Hematopoietic multipotent progenitor cell treated with erythropoietin and hydrocortisone succinate and interleukin-3 and kit ligand, for 6 days (in vitro differentiated cells): ENCODE measurements at places on chromosomes 2 and 18.

DNA sequence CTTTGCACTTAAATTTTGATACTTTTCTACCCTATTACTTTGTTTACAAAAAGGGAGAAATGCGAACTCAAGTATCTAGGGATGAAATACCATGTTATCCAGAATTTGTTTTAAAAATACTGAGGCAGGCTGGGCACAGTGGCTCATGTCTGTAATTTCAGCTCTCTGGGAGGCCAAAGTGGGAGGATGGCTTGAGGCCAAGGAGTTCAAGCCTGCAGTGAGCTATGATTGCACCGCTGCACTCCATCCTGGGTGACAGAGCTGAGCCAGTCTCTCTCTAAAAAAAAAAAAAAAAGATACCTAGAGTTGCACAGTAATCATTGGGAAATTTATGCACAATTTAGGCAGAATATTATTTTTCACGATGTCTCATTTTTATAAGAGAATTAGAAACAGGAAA is 12.4 kb upstream of the VAPA start:
- no peak for DNase-seq

- DNase-seq: no peak
These were observed 739.7 kb downstream of the ERBB4 start for GRCh38 chr2:211798868-211799267.

DNA sequence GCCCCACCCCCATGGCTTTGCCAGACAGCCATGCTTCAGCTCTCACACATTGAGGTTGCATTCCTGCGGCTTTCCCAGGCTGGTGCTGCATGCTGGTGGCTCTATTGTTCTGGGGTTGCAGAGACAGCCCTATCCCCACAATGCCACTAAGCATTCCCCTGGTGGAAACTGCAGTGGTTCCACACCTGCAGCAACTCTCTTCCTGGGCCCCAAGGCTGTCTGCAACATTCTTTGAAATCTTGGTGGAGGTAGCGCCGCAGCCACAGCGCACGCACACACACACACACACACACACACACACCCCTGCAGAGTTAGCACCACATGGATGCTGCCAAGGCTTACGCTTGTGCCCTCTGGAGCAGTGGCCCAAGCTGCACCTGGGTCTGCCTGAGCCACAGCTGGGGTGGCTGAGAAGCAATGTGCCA is 21.4 kb downstream of the SFXN5 start:
- DNase-seq: no peak

- peak; percentile 33 for DNase-seq
These were observed 477.2 kb downstream of the TRIB2 start for GRCh38 chr2:13193900-13194299.

GRCh38 chr2:112092286-112093041 is 37.4 kb downstream of the TMEM87B start:
- no peak for DNase-seq

DNA sequence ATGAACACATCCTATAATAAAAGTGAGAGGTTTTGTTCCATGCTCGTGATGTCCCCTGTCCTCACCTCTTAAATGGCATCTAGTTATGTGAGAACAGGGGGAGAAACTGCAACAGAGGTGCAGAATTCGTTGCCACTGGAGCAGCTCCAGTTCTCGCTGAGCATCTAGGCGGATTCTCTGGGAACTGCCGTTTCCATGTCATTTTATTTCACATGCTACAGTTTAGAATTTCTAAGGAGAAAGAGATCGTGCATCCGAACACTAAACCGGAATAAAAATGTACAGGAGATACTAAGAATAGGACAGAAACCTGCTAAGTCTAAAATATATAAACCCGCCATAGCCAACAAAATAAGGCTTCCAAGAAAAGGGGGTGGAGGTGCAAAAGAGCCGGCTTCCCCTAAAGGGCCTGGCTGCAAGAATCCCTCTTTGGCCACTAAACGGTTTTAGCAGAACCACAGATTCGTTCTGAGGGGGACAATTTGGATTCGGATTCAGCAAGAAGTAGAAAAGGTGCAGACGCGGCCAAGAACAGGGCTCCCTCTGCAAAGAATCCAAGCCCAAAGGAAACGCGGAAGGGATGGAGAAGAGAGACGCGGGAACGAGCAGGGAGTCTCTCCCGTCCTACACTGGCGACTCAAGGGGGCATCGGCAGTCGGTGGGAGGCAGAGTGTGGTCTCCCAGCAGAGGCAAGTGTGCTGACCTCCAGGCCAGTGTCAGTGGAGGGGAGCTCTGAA is 1.3 kb downstream of the TMEM163 start:
- no peak for DNase-seq

DNA sequence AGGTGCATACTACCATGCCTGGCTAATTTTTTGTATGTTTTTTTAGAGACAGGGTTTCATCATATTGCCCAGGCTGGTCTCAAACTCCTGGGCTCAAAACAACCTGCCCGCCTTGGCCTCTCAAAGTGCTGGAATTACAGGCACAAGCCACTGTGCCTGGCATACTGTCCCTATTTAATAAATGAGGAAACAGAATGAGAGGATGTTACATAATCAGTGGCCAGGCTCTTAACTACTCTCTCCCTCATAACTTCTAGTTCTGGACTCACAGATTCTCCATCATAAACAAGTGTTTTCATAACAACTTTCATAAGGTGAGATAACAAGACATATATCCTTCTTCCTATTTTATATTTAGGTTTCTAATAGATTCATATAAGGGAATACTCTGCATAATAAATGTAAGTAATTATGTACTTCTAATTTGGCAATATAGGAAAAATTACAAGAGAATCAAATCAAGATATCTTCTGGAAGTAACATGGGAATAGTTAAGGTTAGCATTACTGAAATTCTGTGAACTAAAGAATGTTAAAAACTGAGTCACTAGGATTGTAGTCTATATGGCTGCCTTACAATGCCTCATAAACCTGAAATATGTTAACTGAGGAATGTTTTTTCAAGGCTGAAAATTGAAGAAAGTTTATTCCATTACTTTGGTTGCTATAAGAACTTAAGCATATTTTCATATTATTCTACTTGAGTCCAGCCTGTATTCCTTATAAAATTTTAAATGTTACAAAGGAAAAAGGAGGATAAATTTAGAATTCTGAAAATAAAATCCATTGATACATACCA is 71.3 kb downstream of the SLC25A12 start:
- peak; percentile 28 for DNase-seq

GRCh38 chr2:176536439-176537133 is 267.3 kb downstream of the MTX2 start:
- no peak for DNase-seq

GRCh38 chr18:77000527-77000926 is 132.1 kb downstream of the MBP start:
- peak; percentile 65 for DNase-seq

DNA sequence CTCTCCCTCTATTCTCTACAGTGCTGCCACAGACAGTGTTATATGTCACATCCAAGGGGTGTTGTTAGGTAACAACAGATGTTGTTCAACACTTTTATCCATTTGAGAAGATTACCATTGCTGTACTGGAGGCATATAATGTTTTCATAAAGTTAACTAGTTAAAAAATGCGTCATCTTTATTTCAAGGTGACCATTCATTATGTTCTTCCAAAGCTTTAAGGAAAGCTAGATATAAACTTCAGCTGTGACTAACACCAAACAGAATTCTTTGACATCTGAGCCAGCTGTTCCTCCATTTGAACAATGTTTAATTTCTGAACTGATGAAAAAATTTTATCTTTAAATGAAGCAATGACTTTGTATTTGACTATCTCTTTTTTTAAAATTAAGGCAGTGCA is 1099.6 kb upstream of the TMEFF2 start:
- no peak for DNase-seq
